ENCODE measurements at places on chromosomes 5 and 9.

DNA sequence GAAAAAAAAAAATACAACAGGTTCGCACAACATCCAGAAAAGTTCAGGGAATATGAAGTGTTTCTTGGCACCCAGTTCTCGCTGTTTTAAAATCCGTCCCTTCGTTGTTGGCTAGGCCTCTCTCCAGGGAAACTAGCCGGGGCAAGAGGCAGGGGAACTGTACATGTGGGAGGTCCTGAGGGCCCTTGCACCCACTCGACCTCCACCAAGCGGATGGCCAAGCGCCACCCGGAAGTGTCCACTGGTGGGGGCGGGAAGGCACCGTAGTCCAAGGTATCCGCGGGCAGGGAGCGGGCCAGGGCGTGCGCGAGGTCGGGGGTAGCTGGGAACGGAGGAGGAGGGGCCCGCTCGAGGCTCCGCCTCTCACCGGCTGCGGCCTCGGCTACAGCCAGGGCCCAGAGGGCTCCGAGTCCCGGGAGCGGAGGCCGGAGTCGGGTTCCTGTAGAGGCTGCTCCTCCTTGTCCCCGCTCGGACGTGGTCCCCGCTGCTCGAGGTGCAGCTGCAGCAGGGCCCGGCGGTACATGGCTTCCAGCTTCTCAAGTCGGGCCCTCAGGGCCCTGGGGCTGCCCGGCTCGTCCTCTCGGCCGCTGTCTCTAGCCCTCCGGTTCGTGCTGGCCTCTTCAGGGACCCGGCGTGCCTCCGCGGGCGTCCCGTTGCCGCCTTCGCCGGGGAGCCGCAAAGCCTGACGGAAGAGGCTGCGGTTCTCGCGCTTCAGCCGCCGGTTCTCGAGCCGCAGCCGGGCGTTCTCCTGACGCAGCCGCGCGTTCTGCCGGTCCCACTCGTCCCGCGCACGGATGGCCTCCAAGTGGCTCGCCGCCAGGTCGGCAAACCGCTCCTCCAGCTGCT is 720 bp downstream of the TUSC1 start:
- DNase-seq = peak; percentile 83

GRCh38 chr5:672329-673160 is 20.6 kb downstream of the TPPP start:
- DNase-seq = peak; percentile 65

DNA sequence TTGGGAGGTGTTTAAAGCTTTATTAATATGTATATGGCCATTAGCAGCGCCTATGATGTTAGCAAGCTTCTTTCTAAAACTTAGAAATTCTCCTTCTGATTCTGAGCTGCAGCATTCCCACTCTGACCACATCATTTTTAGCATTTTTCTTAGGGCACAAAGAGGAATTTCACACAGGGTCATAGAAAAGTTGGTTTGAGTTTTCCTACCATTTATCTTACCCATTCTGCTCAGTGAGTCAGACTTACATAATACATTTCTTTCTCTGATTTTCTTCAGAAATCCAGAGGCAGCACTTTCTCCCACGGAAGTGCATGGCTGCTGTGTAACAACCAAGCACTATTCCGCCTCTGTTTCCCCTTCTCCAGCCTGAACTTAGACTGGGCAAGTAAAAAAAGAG is 246.6 kb downstream of the ARL15 start:
- peak; percentile 93 for DNase-seq

DNA sequence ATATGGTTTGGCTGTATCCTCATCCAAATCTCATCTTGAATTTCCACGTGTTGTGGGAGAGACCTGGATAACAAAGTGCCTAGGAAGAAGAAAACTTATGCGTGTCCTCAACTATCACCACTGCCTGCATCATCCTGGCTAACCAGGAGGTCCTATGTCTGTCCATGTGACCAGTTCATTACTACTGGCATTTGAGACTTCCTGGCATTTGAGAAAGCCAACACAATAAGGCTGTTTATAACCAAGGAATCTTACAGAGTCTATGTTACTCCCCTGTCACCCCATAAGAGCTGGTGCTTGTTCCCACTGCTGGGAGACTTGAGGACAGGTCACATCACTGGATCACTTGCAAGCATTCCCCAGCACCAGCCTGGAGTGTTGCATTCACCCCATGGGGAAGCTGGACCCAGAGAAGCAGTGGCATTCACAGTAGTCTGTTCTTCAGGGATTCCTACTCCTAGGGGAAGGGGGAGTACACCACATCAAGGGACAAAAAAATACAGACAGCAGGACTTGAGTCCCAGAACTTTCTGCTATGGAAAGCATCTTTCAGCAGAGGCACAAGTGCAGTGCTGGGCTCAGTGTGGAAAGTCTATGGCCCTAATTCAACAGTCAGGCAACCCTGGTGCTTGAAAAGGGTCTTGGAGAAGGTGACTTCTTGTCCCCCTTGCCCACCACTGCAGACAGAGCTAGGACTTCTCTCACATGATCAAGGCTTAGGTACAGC is 717.1 kb downstream of the SEMA5A start:
- DNase-seq = peak; percentile 36

- no peak for DNase-seq
Observed at GRCh38 chr5:116778032-116778431, 203.4 kb upstream of the SEMA6A start.

- DNase-seq = no peak
Observed at GRCh38 chr9:92324431-92324830, 719 bp downstream of the NOL8 start.

DNA sequence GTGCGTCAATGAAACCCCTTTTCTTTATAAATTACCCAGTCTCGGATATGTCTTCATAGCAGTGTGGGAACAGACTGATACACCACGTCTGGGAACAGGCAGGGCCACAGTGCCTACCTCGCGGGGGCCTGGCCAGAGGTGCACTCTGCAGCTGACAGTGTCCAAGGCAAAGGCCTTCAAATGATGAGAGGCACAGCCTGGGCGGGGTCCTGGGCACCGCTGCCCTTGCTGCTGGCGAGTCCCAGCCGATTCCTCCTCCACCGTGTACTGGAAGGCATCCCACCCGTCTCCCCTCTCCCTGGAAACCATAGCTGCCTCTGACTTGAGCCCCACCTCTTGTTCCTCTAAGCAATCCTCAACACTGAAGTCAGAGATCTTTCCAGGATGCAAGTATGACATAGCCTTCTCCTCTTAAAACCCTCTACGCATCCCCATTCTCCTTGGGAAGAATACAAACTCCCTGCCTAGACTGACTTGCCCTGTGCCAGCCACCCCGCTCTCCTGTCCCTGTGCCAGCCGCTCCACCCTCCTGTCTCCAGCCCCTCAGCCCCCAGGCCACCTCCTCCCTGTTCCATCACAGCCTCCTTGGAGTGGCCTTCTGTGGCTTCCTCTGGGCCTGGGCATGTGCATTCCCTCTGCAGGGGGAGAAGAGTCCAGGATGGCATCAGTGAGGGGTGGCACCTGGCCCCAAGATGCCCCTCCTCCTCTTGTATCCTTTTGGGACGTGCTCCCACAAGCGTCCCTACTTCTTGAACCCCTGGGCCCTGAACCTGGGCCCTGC is 8.1 kb upstream of the COL5A1 start:
- no peak for DNase-seq

- DNase-seq = no peak
Observed at GRCh38 chr5:147290261-147290660, 55.4 kb downstream of the STK32A start.

DNA sequence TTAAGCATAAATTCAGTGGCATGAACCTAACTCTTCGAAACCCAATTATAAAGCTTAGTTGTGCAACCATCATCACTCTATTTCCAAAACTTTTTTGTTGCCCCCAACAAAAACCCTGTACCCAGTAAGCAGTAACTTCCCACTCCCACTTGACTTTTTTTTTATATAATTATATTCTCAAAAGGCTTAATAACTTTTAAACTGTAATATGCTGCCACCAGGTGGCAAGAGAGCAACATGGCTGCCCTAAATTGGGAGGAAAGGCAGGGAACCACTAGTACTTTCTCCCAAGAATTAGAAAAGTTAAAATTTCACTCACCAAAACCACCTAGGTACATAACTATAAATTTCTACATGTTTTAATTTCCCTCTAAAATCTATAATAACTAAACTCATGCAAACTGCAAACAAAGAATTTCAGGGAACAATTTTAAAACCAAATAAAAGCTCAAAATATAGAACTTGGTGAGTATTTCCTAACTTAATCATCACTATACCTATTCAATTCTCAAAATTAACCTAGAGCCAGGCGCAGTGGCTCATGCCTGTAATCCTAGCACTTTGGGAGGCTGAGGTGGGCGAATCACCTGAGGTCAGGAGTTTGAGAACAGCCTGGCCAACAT is 50.2 kb upstream of the RNF38 start:
- peak; percentile 50 for DNase-seq

DNA sequence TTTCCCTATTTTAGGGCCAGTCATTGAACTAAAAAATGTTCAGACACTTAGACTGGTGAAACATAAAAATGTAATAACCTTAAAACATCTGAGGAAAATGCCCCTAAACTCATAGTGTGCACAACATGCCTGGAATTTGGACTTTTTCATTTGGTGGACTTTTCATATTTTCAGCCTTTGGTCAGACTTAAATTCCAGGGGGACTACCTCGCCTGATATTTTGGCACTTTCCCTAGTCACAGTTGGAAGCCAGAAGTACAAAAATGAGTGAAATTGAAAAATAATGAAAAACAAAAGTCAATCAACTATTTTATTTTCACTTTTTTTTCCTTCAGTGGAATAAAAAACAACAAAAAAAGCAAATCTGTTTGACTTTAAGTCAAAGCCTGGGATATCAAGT is 256.2 kb downstream of the ACTL7B start:
- peak; percentile 88 for DNase-seq

DNA sequence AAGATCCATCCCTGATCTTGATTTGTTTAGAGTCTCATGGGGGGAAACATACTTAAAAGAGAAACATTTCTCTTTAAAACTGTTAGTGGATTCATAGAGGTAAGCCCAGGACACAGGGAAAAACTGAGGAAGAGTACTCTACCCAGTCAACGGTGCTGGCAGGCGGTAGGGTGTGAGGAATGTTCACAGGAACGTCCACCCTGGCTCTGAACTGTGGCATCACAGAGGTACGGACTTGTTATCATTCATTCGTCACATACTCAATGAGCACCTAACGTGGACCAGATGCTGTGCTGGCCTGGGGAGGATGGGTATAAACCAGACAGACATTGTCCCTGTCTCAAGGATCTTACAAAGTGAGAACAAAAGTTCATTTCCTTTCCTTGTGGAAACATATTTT is 18.8 kb upstream of the PPARGC1B start:
- DNase-seq = no peak

- DNase-seq = peak; percentile 53
Observed at GRCh38 chr9:126375386-126375785, 48.8 kb downstream of the MVB12B start.

GRCh38 chr9:76023715-76024195 is 133.3 kb downstream of the PCSK5 start:
- DNase-seq = no peak

DNA sequence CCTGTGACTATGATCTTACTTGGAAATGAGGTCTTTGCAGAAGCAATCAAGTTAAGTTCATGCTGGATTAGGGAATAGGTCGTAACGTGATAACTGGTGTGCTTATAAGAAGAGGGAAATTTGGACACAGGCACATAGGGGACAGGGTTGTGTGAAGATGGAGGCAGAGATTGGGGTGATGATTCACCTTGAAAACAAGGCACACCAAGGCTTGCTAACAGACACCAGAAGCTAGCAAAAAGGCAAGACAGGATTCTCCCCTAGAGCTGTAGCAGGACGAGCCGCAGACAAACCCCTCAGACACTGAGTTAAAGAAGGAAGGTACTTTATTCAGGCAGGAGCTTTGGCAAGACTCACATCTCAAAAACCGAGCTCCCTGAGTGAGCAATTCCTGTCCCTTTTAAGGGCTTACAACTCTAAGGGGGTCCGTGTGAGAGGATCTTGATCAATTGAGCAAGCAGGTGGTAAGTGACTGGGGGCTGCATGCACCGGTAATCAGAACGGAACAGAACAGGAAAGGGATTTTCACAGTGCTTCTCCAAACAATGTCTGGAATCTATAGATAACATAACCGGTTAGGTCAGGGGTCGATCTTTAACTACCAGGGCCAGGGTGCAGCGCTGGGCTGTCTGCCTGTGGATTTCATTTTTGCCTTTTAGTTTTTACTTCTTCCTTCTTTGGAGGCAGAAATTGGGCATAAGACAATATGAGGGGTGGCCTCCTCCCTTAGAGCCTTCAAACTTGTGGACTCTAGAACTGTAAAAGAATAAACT is 57.5 kb upstream of the S1PR3 start:
- no peak for DNase-seq

DNA sequence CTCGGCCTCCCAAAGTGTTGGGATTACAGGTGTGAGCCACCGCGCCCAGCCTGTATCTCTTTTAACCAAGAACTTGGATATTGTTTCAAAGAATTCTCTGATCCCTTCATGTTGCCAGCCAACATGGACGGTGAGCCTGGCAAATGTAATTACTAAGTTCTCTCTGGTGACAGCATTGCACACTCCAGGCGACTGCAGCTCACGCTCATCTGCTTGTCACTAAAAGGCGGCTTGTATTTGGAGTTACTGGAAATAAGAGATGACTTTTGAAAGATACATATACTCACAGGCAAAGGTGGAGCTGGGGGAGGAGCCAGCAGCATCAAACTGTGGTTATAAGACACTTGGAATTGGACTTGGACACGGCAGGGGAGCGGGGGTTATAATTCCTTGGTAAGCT is 172.3 kb downstream of the SLIT3 start:
- DNase-seq = no peak

DNA sequence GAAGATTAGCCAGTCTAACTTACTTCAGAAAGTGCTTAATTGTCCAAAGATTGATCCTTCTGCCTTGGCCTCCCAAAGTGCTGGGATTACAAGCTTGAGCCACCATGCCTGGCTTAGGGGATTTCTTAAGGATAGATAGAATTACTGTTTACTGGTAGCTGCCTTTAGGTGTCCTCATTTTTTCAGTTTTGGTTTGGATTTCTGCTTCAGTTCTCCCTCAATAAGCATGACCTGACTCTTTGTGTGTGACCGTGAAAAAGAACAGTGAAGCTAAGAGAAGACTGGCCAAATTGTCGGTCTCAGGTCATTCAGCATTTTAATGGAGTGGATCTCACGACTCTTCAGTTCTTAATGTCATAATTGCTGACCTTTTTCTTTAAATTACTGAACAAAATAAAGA is 22.9 kb upstream of the CMYA5 start:
- DNase-seq = no peak

DNA sequence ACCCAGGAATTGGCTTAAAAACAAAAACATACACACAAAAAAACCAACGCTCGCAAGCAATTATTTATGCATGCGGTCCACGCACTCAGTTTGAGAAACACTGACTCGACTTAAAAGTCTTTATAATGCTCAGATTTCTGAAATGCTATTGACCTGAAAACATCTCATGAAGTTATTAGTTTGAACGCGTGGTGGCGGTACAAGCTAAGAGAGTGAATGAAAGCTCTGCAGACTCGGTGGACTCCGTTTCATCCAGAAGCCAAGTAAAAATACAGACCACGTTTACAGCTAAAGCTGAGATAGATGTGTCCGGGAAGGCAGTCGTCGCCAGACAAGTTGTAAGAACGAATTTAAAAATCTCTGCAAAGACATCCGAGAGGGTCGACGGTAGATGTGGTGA is at the start of gene PCDHB6:
TSS of gene PCDHB6 (plus strand) at position 246 of the 400 bp plus-strand sequence. CDS start 201 bp downstream, outside the sequence.
- peak; percentile 6 for DNase-seq

GRCh38 chr5:81207009-81207408 is 26.1 kb upstream of the CKMT2 start:
- peak; percentile 8 for DNase-seq

- DNase-seq = no peak
Observed at GRCh38 chr5:97102010-97102470, 40.4 kb downstream of the LIX1 start.
